ENCODE measurements at places on chromosomes 5 and 9. TPM values are rescaled to one million over a fixed set of nuclear protein-coding genes. Genes with fewer than 3 reads are reported as not detected.

TRIM36 gene
- total RNA-seq, result 0.13 TPM

FBXL7 gene
- 18.2 TPM for total RNA-seq

KIF12 gene
- total RNA-seq, result not detected

CSF1R gene
- not detected for total RNA-seq

SMC2 gene
- total RNA-seq, result 47.3 TPM

IL13 gene
- not detected for total RNA-seq

COL5A1 gene
- 401 TPM for total RNA-seq

AK1 gene
- total RNA-seq, result 156 TPM

KIF24 gene
- total RNA-seq, result 2.1 TPM

PLAC8L1 gene
- not detected for total RNA-seq

SNCAIP gene
- 1.0 TPM for total RNA-seq

KIF4B gene
- total RNA-seq, result not detected

PRRT1B gene
- total RNA-seq, result not detected

DMGDH gene
- total RNA-seq, result 7.2 TPM

RASA1 gene
- total RNA-seq, result 39.6 TPM

RAB3C gene
- not detected for total RNA-seq

GPX3 gene
- total RNA-seq, result 97.7 TPM

HK3 gene
- not detected for total RNA-seq

GCNT4 gene
- 3.6 TPM for total RNA-seq

UNC5A gene
- total RNA-seq, result not detected

ZDHHC11 gene
- 1.0 TPM for total RNA-seq

ZNF608 gene
- total RNA-seq, result 14.0 TPM

FOXD4L4 gene
- total RNA-seq, result 0.13 TPM

OTP gene
- not detected for total RNA-seq

IRX2 gene
- total RNA-seq, result 0.97 TPM

FRRS1L gene
- total RNA-seq, result 1.6 TPM

BTF3 gene
- 380 TPM for total RNA-seq

DEPDC1B gene
- 5.1 TPM for total RNA-seq

TMEFF1 gene
- 0.26 TPM for total RNA-seq

CFAP90 gene
- total RNA-seq, result 0.13 TPM

TNFSF15 gene
- 5.9 TPM for total RNA-seq

WNT8A gene
- total RNA-seq, result not detected

GALT gene
- 37.5 TPM for total RNA-seq

ZBTB34 gene
- total RNA-seq, result 8.9 TPM

PCDHGB5 gene
- total RNA-seq, result 27.7 TPM

DPM2 gene
- 11.4 TPM for total RNA-seq

FCN2 gene
- total RNA-seq, result not detected

NSD1 gene
- total RNA-seq, result 55.8 TPM

LNPEP gene
- total RNA-seq, result 67.6 TPM

FAM221B gene
- total RNA-seq, result not detected

DMRT3 gene
- not detected for total RNA-seq

DOCK2 gene
- 0.65 TPM for total RNA-seq

CDH12 gene
- not detected for total RNA-seq

FAF2 gene
- 54.6 TPM for total RNA-seq

RANBP17 gene
- 28.6 TPM for total RNA-seq

SMIM27 gene
- 1.7 TPM for total RNA-seq

MRPL50 gene
- total RNA-seq, result 12.5 TPM

MARVELD2 gene
- total RNA-seq, result 3.8 TPM

PCDHB13 gene
- 2.7 TPM for total RNA-seq
